ENCODE measurements at places on chromosomes 7 and 10. TPM values are rescaled to one million over a fixed set of nuclear protein-coding genes. Genes with fewer than 3 reads are reported as not detected.

DNA sequence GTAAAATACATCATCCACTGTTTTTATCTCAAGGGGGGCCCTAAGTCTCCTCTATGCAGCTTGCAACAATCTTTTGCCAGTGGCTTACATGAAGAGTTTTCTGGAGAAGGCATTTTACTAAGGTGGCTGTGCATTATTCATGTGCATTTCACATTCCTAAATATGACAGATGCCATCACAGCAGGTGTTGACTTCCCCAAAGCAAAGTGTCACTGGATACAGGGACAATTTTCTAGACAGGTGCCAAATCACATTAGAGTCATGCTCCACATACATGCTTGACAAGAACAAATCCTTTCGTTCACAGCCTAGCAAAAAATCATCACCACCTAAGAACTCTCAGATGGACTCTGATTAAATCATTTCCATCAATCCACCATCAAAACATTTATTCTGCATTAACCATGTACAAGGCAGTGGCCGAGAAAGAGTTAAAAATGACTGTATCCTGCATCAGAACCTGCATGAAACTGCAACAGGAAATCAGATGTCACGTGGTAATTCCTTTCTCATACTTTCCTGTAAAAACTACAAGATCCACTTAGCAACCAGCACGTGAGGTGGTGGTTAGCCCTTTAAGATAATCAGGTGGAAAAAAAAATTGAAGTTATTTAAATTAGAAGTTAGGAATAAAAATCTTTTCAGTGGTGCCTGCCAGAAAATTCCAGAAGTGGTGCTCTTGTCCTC is 88.2 kb upstream of the AFAP1L2 start:
- H3K4me3 ChIP-seq: no peak overlapping the region
- H3K4me1 ChIP-seq: peaks cover 14% of the 10 kb centered on the region
- DNase-seq: no peak
- no peaks in the 10 kb centered on the region for H3K36me3 ChIP-seq

GRCh38 chr10:4889959-4890358 is 64.0 kb downstream of the AKR1E2 start:
- no peak overlapping the region for H3K27ac ChIP-seq
- DNase-seq: no peak
- no peaks in the 10 kb centered on the region for H3K27me3 ChIP-seq
- no peaks in the 10 kb centered on the region for H3K36me3 ChIP-seq

DNA sequence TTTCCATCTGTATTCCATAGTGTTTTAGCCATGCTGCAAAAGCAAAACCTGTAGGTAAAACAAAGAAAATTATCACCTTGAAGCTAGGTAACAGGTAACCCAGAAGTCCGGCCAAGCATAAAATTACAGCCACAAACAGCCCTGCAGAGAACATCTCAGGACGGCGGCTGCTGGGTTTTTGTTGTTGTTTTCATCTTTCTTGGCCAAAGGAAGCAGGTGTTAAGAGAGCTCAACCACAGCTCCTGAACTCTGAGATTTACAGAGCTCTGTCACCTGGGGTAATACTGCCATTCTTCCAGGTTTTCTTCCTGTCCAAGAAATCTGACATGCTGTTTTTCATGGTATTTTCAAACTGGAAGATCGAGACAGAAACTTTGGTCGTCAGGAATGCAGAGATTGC is 847 bp upstream of the SCIN start:
- no peaks in the 10 kb centered on the region for H3K36me3 ChIP-seq
- no peak overlapping the region for H3K4me3 ChIP-seq
- peaks cover 24% of the 10 kb centered on the region for H3K27me3 ChIP-seq
- DNase-seq: peak; percentile 25

DNA sequence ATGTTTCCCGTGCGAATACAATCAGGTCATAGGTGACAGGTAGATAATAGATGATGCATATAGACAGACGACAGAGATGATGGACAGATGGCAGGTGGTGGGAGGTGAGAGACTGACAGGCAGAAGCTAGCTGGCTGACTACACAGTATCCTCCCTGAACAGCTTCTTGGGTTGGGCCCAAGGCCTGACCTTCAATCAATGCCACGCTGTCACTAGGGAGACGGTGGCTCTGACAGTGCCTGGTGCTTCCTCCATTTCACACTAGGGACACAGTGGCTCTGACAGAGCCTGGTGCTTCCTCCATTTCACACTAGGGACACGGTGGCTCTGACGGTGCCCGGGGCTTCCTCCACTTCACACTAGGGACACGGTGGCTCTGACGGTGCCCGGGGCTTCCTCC is 200.1 kb downstream of the DIP2C start:
- no peak overlapping the region for H3K27ac ChIP-seq
- no peak for DNase-seq
- H3K4me3 ChIP-seq: no peak overlapping the region
- no peaks in the 10 kb centered on the region for H3K27me3 ChIP-seq
- H3K36me3 ChIP-seq: peaks cover 11% of the 10 kb centered on the region

DNA sequence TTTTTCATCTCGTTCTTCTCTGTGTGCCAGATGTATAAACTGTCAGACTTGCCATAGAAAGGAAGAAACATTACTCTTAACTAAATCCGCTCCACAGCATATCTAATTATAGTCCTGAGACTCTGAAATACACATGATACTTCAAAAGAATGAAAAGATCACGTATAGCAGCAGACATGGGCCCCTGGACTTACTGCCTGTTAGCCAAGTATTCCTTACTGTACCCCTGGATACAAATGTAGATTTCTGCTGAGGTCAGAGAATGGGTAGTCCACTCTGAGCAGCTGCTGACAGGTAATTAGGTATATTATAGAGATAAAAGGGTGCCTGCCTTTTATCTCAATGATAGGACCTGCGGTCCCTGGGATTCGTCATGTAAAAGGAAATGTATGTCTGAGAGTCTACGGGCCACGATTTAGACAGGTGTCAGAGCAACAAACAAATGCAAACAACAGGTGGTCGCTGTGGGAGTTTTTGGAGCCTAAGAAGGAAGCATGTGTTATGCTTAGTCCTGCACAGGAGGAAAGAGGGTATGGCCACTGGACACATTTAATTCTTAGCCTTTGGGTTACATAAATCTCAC is 69.4 kb downstream of the VOPP1 start:
- H3K27me3 ChIP-seq: no peaks in the 10 kb centered on the region
- H3K36me3 ChIP-seq: no peaks in the 10 kb centered on the region
- H3K4me3 ChIP-seq: no peak overlapping the region

DNA sequence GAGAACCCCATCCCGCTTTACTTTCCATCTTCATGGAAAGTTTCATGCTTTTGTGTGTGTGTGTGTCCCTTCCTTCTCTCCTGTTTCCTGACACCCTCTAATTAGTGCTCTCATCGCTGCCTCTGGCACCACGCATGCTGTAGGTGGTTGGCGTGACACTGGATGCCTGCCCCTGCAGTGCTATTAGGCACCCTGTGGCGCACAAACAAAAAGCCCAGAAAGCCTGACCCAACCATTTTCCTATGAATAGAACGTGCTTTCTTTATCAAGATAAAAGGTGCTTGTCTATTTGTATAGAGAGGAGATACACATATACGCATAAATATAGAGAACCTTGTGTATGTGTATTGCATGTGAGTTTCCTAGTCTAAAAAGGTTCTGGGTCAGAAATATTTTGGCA is 120.8 kb upstream of the CDCA7L start:
- no peak for DNase-seq
- H3K4me3 ChIP-seq: no peak overlapping the region
- no peaks in the 10 kb centered on the region for H3K36me3 ChIP-seq
- no peak overlapping the region for H3K27ac ChIP-seq

GRCh38 chr7:44100458-44101302 is 3.5 kb upstream of the AEBP1 start:
- H3K27ac ChIP-seq: peak overlapping the region; percentile 84
- no peaks in the 10 kb centered on the region for H3K36me3 ChIP-seq
- no peak for DNase-seq

- H3K27me3 ChIP-seq: no peaks in the 10 kb centered on the region
- DNase-seq: no peak
- no peaks in the 10 kb centered on the region for H3K36me3 ChIP-seq
- peak overlapping the region; percentile 59 for H3K4me3 ChIP-seq
- peak overlapping the region; percentile 75 for H3K27ac ChIP-seq
These were observed 871 bp upstream of the GTF2IRD1 start for GRCh38 chr7:74452748-74453321.

DNA sequence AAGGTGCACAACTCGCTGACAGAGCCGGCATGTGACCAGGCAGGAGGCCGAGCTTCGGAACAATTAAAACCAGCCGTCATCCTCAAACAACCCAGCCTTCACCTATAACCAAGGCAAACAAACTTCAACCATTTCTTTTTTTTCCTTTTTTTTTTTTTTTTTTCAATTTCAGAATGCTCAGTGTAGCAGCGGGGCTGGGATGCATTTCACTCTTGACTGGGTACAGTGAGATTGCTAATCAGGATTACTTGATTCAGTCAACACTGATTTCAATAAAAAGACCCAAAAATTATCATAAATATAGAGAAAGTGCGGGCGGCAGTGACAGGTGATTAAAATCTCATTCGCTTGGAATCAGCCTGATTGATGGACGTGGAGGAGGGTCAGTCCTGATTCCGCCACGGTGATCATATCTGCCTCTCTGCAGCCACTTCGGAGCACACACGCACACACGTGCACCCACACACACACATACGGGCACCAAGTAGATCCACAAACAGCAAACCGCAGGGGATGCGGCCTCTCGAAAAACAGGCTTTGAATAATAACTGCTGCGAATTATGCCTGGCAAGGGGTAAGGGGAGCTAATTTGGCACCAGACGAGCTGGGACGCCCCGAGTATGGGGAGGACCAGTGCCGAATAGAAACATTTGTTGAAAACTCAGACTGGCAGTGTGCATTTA is 31.2 kb downstream of the EBF3 start:
- no peak overlapping the region for H3K27ac ChIP-seq
- H3K36me3 ChIP-seq: peaks cover 24% of the 10 kb centered on the region
- H3K4me1 ChIP-seq: peaks cover 44% of the 10 kb centered on the region

DNA sequence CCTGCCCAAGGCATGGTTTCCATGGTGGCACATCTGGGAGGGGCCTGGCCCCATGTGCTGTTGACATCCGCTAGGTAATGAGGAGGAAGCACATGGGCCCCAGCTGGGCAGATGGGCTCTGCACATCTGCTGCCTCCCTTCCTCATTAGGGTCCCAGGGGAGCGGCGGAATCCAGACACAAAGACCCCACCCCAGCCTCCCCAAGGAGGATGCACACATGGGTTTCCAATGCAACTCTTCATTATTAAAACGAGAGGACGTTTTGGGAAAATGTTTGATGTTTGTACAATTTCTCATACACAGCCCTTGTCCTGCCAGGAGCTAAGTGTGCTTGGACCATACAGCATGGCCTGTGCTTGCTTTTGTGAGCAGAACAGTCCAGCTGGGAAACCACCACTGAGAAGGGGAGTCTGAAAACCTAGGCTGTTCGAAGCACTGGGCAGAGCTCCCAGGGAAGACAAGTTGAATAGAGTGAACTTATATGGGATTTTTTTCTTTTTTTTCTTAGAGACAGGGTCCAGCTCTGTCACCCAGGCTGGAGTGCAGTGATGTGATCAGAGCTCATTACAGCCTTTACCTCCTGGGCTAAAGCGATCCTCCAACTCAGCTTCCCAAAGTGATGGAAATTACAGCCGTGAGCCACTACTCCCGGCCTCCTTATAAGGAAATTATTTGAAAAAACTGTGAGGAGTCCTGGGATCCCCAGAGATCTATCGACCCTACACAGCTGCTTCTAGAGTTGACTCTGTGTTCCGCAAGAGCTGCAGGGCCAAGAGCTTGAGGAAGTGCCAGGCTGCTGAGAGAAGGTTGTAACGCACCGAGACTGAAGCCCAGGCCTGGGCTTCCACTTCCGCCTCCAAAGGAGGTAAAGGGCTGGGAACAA is 23.4 kb downstream of the FAM107B start:
- no peak overlapping the region for H3K4me3 ChIP-seq
- no peak for DNase-seq
- H3K27me3 ChIP-seq: no peaks in the 10 kb centered on the region
- no peak overlapping the region for H3K27ac ChIP-seq

DNA sequence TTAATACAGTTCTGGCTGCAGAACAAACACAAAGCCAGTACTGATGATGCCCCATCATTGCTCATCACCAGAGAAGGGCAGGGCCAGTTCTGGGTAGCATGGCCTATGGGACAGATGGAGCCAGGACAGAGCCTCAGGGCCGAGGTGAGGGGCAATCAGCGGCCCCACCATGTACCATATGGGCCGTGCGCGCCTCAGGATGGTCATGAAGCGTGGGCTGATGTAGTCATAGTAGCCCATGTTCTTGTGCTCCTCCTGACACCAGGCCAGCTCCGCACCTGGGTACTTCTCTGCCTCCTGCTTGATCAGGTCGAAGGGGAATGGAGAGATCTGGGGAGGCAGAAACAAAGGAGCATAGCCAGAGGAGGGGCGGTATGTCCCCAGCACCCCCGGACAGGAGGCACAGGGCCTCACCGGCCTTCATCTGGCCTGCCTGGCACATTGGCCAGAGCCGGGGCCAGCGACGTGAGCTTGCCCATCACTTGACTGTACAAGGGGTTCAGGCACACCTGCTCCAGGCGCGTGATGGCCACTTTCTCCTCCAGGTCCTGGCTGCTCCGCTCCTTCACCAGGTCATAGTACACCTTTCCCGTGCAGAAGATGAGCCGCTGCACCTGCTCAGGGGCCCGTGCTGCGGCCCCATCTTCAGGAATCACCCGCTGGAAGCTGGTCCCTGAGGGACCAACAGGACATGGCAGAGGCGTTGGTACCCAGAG is 26.1 kb downstream of the OGDHL start:
- no peaks in the 10 kb centered on the region for H3K27me3 ChIP-seq
- no peaks in the 10 kb centered on the region for H3K4me1 ChIP-seq
- H3K4me3 ChIP-seq: no peak overlapping the region
- peaks cover 58% of the 10 kb centered on the region for H3K36me3 ChIP-seq
- DNase-seq: no peak

DNA sequence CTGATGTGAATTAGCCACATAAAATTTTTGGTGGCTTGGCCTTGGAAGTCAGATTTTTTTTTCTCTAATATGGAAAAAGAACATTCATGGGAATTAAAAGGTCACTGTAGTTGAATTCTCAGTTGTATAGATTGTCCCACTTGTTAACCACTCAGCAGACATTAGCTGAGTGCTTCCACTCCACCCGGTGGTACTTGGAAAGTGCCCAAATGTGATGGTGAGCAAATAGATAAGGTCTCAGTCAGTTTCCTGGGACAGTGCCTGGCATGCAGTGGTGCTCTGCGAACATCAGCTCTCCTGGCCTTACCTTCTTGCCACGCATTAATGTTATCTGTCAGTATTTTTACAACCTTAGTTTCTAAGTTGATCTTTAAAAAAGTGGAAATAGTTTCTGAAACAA is 1.4 kb downstream of the ATP5F1C start:
- peak overlapping the region; percentile 92 for H3K4me3 ChIP-seq
- DNase-seq: no peak
- H3K4me1 ChIP-seq: peaks cover 9% of the 10 kb centered on the region

The SUN3 gene
- total RNA-seq: not detected

The FAM20C gene
- 27.9 TPM for total RNA-seq

The SLC39A12 gene
- total RNA-seq: 9.9 TPM

The EIF5AL1 gene
- total RNA-seq: 0.10 TPM

The NEUROD6 gene
- 8.0 TPM for total RNA-seq
